ENCODE measurements at places on chromosomes 7 and 10.

- DNase-seq = no peak
Observed at GRCh38 chr10:51074238-51075028, at the start of gene PRKG1. TSS of gene PRKG1 (plus strand) at chr10:51074487.

DNA sequence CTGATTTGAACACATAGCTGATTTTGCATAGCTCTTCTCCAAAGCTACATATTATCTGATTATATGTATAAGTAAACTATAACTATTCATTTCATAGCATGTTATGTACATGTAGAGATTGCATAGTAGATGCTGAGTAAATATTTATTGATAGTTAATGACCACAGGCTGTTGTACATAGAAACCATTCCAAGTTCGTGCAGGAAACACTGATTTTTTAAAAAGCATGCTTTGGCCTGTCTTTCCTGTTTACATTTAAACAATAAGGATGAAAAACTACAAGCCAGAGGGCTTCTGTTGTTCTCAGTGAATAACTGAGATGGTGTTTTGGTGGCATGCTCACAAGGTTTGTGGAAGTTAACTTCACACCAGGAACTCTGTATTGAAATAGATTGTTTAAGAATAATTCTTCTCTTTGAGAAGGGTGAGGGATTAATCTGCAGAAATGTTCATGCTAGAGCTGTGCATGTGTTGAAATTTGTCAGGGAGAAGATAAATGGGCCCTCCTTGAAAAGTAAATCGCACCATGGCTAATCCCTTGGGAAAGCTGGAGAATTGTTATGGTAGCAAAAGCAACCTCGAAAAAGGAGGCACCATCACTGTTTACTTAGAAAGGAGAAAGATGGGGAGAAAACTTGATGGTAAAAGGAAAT lies 120.2 kb upstream of the SP8 start:
- DNase-seq = no peak

GRCh38 chr10:120538091-120538490 lies 81.1 kb downstream of the PLPP4 start:
- no peak for DNase-seq

DNA sequence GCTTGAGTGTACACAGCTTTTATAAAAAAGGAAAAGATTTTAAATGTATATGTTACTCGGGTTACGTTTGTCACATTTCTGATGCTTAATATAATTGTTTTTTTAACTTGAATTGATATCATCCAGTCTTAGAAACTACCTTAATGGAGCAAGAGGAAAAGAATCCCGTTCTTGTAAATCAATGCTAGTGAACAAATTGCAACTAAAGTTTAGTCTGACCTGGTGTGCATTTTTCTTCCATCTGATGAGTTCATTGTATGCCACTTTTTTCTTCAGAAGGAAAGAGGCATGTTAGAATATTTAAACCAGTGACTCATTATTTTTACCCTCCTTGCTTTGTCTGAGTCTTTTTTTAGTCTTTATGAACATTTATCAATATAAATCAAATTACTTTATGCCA lies 34.7 kb downstream of the NET1 start:
- no peak for DNase-seq

DNA sequence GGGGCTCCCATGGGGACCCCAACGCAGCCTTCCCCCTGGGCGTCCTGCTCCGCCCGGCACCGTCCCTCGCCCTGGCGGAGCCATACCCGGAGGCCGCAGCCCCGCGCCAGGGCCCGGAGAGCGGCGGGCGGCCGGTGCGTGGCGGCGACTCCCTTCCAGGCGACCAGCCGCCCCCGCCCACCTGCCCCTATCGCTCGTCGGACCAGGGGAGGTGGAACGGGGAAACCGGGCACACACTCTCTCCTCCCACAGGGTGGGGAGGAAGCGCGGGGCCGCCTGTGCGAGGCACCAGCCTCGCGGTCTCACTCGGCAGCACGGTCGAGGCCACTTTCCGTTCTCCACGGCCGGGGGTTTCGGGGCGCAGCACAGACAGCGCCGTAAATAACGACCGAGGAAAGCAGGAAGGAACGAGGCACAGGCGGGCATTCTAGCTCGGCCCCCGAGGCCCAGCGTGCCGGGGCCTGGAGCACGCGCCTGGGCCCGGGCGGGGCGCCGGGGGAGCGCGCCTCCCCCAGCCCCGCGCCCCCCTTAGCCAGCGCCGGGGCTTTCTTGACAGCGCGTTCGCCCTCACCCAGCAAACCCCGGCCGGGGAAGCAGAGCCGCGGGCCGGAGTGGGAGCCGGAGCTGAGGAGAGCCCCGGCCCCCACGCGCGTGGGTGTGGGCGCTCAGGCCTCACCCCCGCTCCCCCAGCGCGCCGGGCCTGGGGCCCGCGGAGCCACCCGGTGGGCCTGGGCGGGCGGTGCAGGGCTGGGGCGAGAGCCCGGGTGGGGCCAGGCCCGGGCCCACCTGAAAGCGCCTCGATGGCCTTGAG lies 936 bp downstream of the IGF2BP3 start:
- no peak for DNase-seq

GRCh38 chr10:106711313-106711906 lies 453.1 kb downstream of the SORCS1 start:
- no peak for DNase-seq

Data from stimulated activated CD8-positive, alpha-beta memory T cell treated with anti-CD3 and anti-CD28 coated beads, Interleukin-2, amount 100 ng/mL, for 1 hour (primary cell).